ENCODE measurements at places on chromosomes 6 and 20. TPM values are rescaled to one million over a fixed set of nuclear protein-coding genes. Genes with fewer than 3 reads are reported as not detected.

Gene BTN1A1
- not detected for polyA plus RNA-seq

Gene ANKRD66
- polyA plus RNA-seq, result not detected

Gene DEK
- polyA plus RNA-seq, result 27.0 TPM

Gene MYCT1
- polyA plus RNA-seq, result 21.0 TPM

Gene AVP
- polyA plus RNA-seq, result not detected

Gene NFS1
- polyA plus RNA-seq, result 49.7 TPM

All from heart right ventricle (tissue), 16 donors.